Vagina (tissue), 2 donors: ENCODE measurements at places on chromosomes 12 and 14. TPM values are rescaled to one million over a fixed set of nuclear protein-coding genes. Genes with fewer than 3 reads are reported as not detected.
A peak's percentile ranks its signal among the peaks of the same experiment; 100 is the strongest.

Gene PDE3A
- 9.6 TPM for total RNA-seq

- H3K27ac ChIP-seq: no peak overlapping the region
- DNase-seq: no peak
- no peak overlapping the region for H3K4me3 ChIP-seq
- no peaks in the 10 kb centered on the region for H3K36me3 ChIP-seq
- H3K27me3 ChIP-seq: no peaks in the 10 kb centered on the region
Measured at GRCh38 chr12:42759622-42760273, 170.2 kb upstream of the PRICKLE1 start.

- H3K36me3 ChIP-seq: no peaks in the 10 kb centered on the region
- H3K4me3 ChIP-seq: no peak overlapping the region
- H3K27ac ChIP-seq: no peak overlapping the region
- H3K27me3 ChIP-seq: no peaks in the 10 kb centered on the region
- H3K4me1 ChIP-seq: no peaks in the 10 kb centered on the region
Measured at GRCh38 chr12:24861766-24862540, 86.9 kb downstream of the BCAT1 start.

Gene PLEKHG7
- not detected for total RNA-seq

- H3K36me3 ChIP-seq: no peaks in the 10 kb centered on the region
- no peaks in the 10 kb centered on the region for H3K27me3 ChIP-seq
- no peak for DNase-seq
- peaks cover 31% of the 10 kb centered on the region for H3K4me1 ChIP-seq
Measured at GRCh38 chr12:45259675-45260074, 43.8 kb downstream of the ANO6 start.

Gene PXMP2
- total RNA-seq: 15.0 TPM

DNA sequence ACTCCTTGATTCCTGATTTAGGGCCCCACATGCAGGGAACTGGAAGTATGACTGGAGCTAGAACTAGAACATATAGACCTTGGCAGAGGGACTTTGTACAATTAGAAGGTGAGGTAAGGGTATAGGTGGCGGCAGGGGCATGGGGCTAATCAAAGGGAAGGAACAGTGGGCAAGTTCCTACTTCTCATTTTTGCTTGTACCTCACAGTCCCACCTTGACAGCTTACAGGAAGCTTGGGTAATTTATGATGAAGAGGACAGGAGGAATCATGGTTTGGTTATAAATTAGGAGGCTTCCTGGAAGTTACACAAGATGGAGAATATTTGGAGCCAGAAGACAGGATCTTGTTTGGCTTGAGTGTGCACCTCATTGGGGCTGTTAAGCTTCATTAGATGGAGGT, 33.4 kb downstream of the SUSD6 start:
- no peak for DNase-seq
- H3K27me3 ChIP-seq: no peaks in the 10 kb centered on the region
- H3K36me3 ChIP-seq: no peaks in the 10 kb centered on the region
- no peak overlapping the region for H3K27ac ChIP-seq
- H3K4me1 ChIP-seq: peaks cover 57% of the 10 kb centered on the region
- no peak overlapping the region for H3K4me3 ChIP-seq

DNA sequence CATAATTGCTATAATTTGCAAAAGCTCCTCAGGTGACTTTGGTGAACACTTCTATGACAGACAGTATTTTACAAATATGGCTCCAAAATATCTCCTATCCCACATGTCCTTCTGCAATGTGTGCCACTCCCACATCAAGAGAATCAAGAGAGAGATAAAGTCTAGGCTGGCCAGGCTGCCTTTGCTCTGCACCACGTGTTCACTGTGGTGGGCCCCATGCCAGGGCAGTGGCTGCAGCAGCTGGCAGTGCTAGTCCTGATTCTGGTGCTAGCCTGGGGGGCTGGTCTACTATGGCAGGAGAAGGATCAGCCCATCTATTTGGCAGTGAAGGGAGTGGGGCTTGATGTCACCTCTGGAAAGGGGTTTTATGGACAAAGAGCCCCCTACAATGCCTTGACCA, 86.3 kb downstream of the DRAM1 start:
- no peaks in the 10 kb centered on the region for H3K4me1 ChIP-seq
- no peak for DNase-seq
- H3K27me3 ChIP-seq: no peaks in the 10 kb centered on the region
- H3K4me3 ChIP-seq: no peak overlapping the region
- H3K36me3 ChIP-seq: no peaks in the 10 kb centered on the region
- H3K27ac ChIP-seq: no peak overlapping the region

- no peaks in the 10 kb centered on the region for H3K27me3 ChIP-seq
- H3K4me1 ChIP-seq: no peaks in the 10 kb centered on the region
- no peak for DNase-seq
Measured at GRCh38 chr12:84756961-84757360, 155.6 kb downstream of the SLC6A15 start.

DNA sequence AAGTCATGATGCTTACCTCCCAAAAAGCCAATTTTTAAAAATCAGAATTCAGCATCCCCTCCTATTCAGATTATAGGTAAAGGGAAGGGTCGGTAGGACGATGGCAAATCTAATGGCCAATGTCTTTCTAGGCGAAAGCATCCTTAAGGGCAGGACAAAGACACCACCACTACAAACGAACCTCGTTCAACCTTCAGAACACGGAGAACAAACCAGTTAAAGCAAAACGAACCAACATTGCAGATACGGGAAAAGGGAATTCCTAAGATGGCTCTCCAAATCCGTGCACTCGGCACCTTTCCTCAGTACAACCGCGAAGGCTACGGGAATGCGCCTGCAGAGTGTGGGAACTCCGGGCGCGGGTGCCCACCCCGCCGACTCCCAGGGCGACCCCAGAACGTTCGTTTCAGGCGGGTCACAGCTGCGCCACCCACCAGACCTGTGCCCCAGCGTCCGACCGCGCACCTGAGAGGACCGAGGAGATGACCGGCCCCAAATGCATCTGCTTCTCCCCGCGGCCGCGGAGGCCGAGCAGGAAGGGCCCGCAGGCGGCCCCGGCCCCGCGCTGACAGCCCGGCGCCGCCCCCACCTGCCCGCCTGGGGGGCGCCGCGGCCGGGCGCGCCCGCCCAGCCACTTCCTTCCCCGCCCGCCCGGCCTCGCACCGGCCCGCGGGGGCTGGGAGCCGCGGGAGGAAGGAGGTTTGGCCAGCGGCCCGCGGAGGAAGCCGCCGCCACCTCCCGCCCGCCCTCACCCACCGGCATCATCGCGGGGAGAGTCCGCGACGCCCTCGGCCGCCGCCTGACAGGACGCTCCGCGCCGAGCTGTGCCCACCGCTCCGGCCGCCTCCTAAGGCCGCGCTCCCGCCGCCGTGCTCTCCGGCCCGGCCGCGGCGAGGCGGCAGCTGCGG, 578 bp downstream of the PPP1R13B start:
- peak overlapping the region; percentile 58 for H3K27ac ChIP-seq
- peak overlapping the region; percentile 51 for H3K4me3 ChIP-seq
- peaks cover 18% of the 10 kb centered on the region for H3K4me1 ChIP-seq
- H3K27me3 ChIP-seq: no peaks in the 10 kb centered on the region
- no peaks in the 10 kb centered on the region for H3K36me3 ChIP-seq

Gene ASIC1
- total RNA-seq: 2.9 TPM

Gene TRHDE
- total RNA-seq: 34.9 TPM

Gene ACOT6
- not detected for total RNA-seq

Gene TAS2R10
- total RNA-seq: not detected

DNA sequence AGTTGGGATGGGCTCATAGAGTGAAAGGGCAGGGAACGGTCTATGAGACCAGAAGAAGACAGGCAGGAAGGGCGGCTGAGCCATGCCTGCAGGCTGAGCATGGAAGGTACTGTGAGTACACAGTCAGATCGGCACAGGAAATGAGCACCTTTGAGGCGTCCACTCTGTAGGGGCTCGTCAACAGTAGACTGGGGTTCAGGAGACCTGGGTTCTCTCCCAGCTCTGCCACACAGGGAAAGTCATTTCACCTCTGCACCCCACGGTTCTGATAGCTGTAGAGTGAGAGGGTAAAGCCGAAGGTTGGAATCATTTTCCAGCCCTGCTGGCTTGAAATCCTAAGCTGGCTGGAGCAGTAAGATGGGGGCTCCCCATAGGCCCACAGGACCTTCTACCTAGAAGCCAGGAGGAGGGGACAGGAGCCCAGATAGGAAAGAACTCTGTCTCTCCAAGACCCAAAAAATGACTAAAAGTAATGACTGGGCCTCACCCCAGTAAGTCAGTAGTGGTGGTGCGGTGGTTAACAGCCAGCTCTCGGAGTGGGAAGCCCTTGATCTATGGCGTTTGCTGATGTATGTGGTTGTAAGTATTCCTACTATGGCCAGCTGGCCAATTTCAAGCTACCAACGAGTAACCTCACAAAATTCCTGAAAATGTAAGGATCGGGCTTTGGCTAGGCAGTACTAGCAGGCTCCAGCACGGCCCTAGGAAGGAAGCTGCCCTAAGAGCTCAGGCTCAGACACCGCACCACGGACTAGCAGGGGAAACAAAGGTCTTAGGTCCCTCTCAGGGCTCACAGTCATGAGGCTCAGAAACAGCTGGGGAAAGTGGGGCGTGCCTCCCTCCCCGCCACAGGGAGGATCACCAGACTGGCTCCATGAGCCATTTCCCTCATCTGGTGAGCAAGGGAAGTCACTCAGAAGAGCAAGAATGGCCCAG, 10.3 kb upstream of the CD27 start:
- H3K27ac ChIP-seq: no peak overlapping the region
- no peaks in the 10 kb centered on the region for H3K36me3 ChIP-seq
- H3K4me1 ChIP-seq: peaks cover 16% of the 10 kb centered on the region
- no peak for DNase-seq
- no peaks in the 10 kb centered on the region for H3K27me3 ChIP-seq

- H3K27me3 ChIP-seq: no peaks in the 10 kb centered on the region
- DNase-seq: no peak
- H3K36me3 ChIP-seq: no peaks in the 10 kb centered on the region
- H3K4me3 ChIP-seq: no peak overlapping the region
Measured at GRCh38 chr12:121724925-121725324, 12.4 kb downstream of the TMEM120B start.

DNA sequence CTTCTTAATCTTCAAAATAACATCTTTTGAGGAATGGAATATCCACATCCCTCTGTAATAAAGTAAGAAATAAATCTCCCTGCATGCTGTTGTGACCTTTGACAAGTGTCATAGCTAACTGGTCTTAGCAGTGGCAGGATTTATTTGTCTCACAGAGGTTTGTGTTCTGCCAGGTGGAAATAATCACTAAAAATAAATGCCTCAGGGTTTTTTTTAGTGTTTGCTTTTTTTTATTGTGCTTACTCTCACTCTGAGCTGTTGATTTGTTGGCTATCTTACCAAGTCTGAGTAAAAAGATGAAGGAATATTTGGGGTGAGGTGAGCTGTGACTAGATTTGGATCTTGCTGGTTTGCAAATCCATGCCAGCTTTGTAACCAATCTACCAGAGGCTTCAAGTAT, 285.4 kb downstream of the ALG10B start:
- DNase-seq: no peak
- no peaks in the 10 kb centered on the region for H3K27me3 ChIP-seq
- no peak overlapping the region for H3K27ac ChIP-seq
- H3K36me3 ChIP-seq: no peaks in the 10 kb centered on the region

GRCh38 chr12:121806546-121807423, 3.0 kb downstream of the SETD1B start:
- H3K27me3 ChIP-seq: no peaks in the 10 kb centered on the region
- peak overlapping the region; percentile 87 for H3K4me3 ChIP-seq
- H3K36me3 ChIP-seq: no peaks in the 10 kb centered on the region
- H3K27ac ChIP-seq: peak overlapping the region; percentile 100
- peaks cover 59% of the 10 kb centered on the region for H3K4me1 ChIP-seq
- no peak for DNase-seq

- H3K4me1 ChIP-seq: no peaks in the 10 kb centered on the region
- DNase-seq: no peak
- no peaks in the 10 kb centered on the region for H3K27me3 ChIP-seq
- H3K4me3 ChIP-seq: no peak overlapping the region
Measured at GRCh38 chr14:105385322-105385637, 13.1 kb upstream of the TEX22 start.

- H3K27me3 ChIP-seq: no peaks in the 10 kb centered on the region
- H3K36me3 ChIP-seq: no peaks in the 10 kb centered on the region
- no peak overlapping the region for H3K27ac ChIP-seq
- H3K4me3 ChIP-seq: no peak overlapping the region
- H3K4me1 ChIP-seq: no peaks in the 10 kb centered on the region
- no peak for DNase-seq
Measured at GRCh38 chr14:96914571-96915128, 117.5 kb downstream of the VRK1 start.

Gene PPP4R4
- 6.1 TPM for total RNA-seq

DNA sequence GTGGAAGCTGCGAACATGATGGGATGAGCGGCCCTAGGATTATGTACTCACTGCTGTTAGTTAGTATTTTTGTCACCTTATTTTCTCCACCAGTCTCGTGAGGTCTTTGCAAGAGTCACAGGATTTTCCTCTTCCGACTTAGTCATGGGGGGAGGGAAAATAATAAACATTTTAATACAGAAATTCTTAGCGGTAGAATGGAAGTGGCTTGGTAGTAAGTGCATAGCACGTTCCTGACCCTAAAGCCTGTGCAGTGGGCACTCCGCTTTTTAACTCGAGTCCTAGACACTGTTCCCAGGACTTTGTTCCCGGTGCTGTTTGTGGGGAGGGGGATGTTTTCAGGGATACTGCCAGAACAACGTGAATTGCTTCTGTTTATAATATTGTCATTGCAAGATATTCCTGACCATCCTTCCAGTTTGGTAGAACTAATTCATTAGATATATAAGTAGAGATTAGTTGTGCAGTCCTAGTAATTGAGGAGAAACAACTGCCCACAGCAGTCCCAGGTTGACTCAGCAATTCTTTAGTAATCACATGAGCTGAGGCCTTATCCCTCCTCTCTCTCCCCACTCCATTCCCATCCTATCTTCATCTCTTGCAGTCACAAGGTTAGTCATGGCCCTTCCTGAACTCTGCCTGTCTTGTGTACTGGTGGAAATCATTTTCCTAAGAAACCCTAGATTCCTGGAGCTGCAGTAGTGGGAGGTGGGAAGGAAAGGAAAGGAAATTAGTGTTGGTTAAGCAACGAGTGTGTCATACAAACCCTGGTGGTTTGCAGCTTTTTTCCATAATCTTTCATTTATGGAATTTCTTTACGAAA, 799 bp downstream of the SLC38A6 start:
- no peaks in the 10 kb centered on the region for H3K27me3 ChIP-seq
- peak overlapping the region; percentile 77 for H3K27ac ChIP-seq
- DNase-seq: no peak
- peak overlapping the region; percentile 77 for H3K4me3 ChIP-seq
- peaks cover 35% of the 10 kb centered on the region for H3K4me1 ChIP-seq

Gene GLIPR1
- total RNA-seq: 6.6 TPM

GRCh38 chr12:130685850-130686249, 30.2 kb downstream of the RIMBP2 start:
- no peaks in the 10 kb centered on the region for H3K27me3 ChIP-seq
- H3K27ac ChIP-seq: no peak overlapping the region
- no peaks in the 10 kb centered on the region for H3K36me3 ChIP-seq
- H3K4me1 ChIP-seq: no peaks in the 10 kb centered on the region
- H3K4me3 ChIP-seq: no peak overlapping the region

DNA sequence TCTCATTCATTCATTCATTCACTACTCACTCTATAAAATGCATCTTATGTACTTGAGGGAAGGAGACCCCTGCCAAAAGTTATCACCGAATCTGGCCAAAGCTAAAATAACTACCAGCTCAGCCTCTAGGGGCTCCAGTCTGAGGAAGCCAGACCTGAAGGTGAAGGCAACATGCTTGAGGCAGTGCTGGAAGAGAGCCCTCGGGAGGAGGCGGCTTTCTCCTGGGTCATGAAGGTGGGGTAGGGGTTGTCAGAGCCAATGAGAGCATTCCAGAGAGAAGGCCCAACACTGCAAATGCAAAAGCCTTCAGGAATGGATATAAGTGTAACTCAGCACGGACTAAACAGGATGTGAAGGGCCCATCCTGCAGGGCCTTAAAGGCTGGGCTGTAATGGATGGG, 62.4 kb downstream of the GSC start:
- H3K27me3 ChIP-seq: no peaks in the 10 kb centered on the region
- no peak for DNase-seq
- no peak overlapping the region for H3K4me3 ChIP-seq
- no peaks in the 10 kb centered on the region for H3K36me3 ChIP-seq
- no peak overlapping the region for H3K27ac ChIP-seq

Gene ACOT4
- 0.49 TPM for total RNA-seq
